ENCODE measurements at places on chromosomes 12 and 14. TPM values are rescaled to one million over a fixed set of nuclear protein-coding genes. Genes with fewer than 3 reads are reported as not detected.

DNA sequence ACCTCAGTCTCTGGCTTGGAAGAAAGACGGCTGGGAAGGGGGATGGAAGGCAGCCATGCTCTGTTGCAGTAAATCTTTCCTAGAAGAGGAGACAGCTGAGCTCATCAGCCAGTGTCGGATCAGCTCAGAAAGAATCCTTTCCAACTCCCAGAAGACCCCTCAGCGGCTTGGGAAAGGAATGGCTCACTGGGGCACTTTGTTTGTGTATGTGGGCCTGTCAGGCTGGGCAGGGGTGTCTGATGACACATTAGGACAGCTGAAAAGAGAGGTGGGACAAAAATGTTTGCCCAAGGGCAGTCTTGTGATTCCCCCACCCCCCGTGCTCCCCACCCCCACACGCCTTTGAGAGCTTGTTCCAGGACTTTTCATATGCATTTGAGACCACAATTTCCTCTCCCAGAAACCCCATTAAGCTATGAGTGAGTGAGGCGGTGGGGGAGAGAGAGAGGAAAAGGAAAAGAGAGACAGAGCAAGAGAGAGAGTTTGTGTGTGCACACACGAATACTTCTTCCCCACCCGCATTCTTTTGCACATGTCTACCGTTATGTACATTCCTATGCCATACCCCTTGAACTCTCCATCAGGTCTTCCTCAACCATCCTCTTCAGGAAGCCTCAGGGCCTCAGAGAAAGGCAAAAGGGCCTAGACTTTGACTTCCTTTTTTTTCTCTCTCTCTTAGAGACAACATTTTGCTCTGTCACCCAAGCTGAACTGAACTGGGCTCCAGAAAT lies 198.9 kb downstream of the ZFP36L1 start:
- DNase-seq, result no peak

The HSPB8 gene
- not detected for total RNA-seq

The CMA1 gene
- not detected for total RNA-seq

The SLC7A8 gene
- 0.72 TPM for total RNA-seq

DNA sequence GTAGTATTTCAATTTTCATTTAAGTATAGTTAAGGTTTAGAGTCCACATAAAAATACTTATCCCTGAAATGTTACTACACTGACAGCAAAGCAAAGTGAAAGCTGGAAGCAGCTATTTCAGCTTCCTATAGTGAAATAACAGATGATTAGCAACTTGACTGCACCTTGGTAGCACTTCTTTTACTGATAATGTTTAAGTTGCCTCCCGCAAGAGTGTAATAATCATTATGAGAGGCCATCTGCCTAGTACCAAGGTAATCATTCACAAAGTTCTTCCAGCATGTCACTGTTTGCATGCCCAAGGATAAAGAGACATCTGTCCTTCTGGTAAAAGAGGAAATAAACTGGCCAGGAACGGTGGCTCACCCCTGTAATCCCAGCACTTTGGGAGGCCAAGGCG lies 69.8 kb downstream of the LIN7A start:
- no peak for DNase-seq

- no peak for DNase-seq
These were observed 106.2 kb downstream of the GPATCH2L start for GRCh38 chr14:76257842-76258397.

DNA sequence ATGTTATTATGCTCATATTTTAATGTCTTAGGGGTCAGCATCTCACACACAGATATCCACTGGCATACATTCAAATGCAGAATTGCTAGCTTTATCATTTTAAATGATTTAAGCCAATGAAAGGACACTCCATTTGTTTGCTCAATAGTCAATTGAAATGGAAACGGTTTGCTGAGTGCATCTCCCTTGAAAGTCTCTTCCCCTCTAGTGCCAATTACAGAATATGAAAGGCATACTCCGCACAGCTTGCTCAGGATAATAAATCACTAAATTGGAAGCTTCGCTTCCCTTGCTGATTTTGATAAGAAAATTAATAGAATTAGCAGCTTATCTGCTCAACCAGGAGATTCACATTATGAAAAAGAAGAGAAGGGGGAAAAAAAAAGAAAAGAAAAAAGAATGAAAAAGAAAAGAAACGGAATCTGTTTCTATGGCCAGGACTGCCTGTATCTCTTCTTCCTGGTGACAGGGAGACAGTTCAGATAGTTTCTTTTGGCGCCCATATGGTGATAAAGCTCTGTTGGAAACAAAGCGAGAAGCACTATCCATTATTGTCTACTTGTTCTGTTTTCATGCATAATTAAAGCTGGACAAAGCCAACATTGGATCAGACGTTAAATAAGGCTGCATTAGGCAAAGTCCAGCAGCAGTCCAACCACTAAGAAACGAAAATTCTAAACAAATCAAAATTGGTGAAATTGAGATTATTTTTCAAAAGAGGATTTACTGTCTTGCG lies 225.0 kb downstream of the GXYLT1 start:
- no peak for DNase-seq

DNA sequence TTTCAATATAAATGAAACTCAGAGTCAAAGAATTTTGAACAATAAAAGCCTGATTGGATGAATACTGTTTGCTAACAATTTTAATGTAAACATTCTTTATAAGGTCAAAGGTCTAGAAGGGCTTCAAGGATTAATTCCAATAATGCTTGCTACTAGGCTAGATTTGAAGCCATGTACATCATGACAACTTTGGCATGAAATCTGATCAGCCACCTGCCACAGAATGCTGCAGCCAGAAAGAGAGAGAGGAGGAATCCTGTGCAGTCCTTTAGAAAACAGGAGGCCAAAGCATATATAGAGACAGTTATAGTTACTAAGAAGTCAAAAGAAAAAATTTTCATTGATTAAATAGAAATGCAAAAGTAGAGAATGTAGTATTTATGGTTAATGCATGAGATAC lies 47.1 kb downstream of the ABCD2 start:
- DNase-seq, result no peak

- DNase-seq, result no peak
These were observed 13.9 kb upstream of the VRK1 start for GRCh38 chr14:96783043-96783914.

DNA sequence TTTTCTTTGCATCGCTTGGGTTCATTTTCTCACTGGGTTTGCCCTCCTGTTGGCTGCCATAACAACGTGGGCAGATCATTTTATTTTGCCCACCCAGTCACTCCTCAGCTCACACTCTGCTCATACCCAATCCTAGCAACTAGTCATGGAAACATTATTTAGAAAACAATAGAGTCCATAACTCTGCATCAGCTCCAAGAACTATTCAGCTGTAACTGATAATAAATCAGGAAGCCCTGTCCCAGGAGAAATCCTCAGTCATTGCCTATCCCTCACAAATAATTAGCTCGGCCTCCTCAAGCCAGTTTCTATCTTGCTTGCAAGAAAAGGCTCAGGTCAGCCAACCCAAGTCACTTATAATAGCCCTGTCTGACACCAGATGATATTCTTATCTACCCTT lies 43.2 kb downstream of the RTN1 start:
- DNase-seq, result no peak

DNA sequence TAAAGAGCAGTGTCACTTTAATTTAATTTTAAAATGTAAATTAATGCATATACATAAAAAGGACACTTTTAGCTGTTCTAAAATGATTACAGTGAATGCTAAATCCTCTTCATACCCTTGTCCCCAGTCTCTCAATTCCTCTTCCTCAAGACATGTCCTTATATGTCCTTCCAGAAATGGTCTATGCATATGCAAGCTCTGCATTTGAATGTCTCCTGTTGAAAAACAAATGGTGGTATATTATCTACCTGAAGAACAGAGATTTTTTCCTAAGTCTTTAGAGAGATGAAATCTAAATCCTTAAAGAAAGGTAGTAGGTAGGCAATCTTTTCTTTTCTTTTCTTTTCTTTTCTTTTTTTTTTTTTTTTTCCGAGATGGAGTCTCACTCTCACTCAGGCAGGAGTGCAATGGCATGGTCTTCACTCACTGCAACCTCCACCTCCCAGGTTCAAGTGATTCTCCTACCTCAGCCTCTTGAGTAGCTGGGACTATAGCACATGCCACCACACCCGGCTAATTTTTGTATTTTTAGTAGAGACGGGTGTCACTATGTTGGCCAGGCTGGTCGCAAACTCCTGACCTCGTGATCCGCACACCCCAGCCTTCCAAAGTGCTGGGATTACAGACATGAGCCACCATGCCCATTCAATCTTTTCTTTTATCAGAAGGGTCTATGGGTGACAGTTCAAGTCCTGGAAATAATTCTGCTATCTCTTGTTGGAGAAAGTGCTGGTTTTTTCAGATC lies 180.5 kb downstream of the PRKCH start:
- no peak for DNase-seq

DNA sequence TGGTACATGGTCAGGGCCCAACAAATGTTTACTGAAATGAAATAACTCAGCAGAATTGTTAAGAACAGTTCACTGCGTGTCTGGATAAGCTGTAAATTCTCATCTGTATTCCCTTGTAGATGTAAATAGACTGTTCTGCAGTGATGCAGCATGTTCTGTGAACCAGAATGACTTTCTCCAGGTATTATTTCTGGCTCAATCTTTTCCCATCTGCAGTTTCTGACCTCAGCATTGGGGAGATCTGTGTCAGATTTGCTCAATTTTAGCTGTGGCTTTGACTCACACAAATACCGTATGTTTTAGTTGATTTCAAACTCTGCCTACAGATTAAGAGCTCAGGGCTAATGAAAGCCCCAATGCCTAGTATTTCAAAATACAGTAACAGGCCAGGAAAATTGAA lies 49.2 kb upstream of the DICER1 start:
- DNase-seq, result no peak

The CLEC4E gene
- not detected for total RNA-seq

The CNTN1 gene
- total RNA-seq, result not detected

The SRRM4 gene
- not detected for total RNA-seq

The COX8C gene
- total RNA-seq, result not detected

DNA sequence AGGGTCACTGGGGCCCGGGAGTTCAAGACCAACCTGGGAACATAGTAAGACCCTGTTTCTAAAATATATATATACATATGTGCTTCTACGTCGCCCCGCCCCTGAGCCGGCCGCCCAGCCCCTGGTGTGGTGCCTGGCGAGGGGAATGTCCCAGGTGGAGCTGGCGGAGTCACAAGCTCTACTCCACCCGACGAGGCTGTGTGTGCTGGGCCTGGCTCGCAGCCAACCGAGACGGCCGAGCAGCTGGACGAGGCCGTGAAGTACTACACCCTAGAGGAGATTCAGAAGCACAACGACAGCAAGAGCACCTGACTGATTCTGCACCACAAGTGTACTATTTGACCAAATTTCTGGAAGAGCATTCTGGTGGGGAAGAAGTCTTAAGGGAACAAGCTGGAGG lies 22.1 kb upstream of the ITPK1 start:
- DNase-seq, result no peak

- DNase-seq, result no peak
These were observed 33.7 kb upstream of the GLIPR1 start for GRCh38 chr12:75446857-75447256.

DNA sequence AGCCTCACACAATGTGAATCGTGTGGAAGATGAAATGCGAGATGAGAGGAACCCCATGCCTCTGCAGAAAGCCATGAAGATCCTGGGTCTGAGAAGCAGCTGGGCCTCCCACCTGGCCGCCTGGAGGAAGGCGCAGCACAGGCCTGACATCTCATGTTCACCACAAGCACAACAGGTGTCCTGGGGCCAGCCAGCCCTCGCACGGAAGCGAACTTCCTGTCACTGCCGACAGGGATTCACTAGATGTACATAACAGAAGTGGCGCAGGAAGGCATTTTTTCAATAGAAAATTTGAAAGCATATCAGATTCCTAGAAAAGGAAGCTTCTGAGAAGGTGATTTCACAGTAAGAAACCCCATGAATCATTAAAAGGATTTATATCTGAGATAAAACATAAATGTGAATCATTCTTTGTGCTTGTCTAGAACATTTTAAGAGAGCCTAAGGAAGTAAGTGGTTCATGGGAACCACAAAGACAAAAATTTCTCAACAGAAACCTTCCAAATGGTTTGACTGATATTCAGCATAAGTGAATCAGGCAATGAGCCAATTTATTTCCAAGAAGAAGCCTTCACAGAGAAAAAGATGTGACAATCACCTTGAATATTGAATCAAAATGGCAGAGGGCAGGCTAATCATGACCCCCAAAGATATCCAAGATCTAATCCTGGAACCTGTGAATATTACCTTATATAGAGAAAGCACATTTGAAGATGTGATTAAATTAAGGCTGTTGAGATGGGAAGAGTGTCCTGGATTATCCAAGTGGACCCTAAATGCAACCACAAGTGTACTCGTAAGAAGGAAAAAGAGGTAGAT lies 311.9 kb downstream of the DUSP6 start:
- DNase-seq, result peak; percentile 85

DNA sequence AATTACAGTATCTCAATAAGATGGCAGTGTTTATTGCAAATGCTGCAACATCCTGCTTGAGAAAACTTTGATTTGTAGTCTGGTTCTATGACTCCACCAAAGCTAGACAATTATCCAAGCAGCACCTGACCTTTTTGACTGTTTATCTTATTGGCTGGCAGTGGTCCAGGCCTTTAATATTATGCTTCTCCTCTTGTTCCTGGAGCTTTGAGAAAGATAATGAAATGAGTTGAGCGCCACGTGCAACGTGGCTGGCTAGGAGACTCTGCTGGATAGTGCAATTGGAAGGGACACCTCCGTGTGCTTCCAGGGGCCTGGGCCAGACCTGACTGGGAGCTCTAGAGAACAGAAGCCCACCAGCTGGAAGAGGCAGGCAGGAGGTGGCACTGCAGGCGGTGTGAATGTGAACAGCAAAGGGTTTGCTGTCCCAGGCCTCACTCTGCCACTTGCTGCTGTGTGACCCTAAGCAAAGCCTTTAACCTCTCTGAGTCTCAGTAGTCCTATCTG lies 349.3 kb downstream of the CACNA1C start:
- DNase-seq, result no peak

- no peak for DNase-seq
These were observed 40.2 kb downstream of the GRIP1 start for GRCh38 chr12:66638666-66639065.

- DNase-seq, result no peak
These were observed 35.1 kb upstream of the BMAL2 start for GRCh38 chr12:27297566-27297965.

The PRPH gene
- 1.7 TPM for total RNA-seq
